ENCODE measurements at places on chromosomes 6 and 20. TPM values are rescaled to one million over a fixed set of nuclear protein-coding genes. Genes with fewer than 3 reads are reported as not detected.
A peak's percentile ranks its signal among the peaks of the same experiment; 100 is the strongest.

Gene NOX3
- total RNA-seq = not detected

- DNase-seq = no peak
These were observed 410.0 kb upstream of the SULF2 start for GRCh38 chr20:48195121-48195870.

GRCh38 chr6:22079783-22080182 lies 217.1 kb downstream of the PRL start:
- DNase-seq = no peak

Gene FBXL4
- 19.7 TPM for total RNA-seq

- DNase-seq = no peak
These were observed 31.5 kb downstream of the CFAP61 start for GRCh38 chr20:20083807-20084206.

- no peak for DNase-seq
These were observed 33.0 kb downstream of the CHRNA4 start for GRCh38 chr20:63328026-63328700.

- DNase-seq = peak; percentile 66
These were observed 36.9 kb downstream of the CRYBG1 start for GRCh38 chr6:106397431-106397830.

Gene PRKN
- 7.9 TPM for total RNA-seq

- DNase-seq = no peak
These were observed 15.6 kb upstream of the PRDM13 start for GRCh38 chr6:99590728-99591672.

DNA sequence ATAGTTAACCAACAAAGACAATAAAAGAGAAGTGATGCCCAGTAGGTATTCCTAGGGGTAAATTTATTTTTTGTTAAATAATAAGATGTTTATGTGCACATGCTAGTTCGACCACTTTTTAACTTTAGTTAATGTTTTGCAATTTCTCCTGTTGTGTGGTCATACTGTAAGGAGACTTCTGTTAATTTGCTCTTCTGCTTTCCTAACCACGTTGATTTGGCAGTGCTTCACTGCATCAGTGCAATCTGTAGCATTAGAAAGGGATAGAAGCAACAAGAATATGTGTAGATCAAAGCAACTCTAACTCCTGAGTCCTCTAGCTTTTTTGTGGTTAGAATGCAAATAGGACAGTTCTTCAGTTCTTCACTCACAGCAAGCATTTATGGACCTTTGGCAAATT lies 13.9 kb downstream of the MYB start:
- DNase-seq = no peak

- no peak for DNase-seq
These were observed 28.6 kb downstream of the ORC3 start for GRCh38 chr6:87618531-87618930.

DNA sequence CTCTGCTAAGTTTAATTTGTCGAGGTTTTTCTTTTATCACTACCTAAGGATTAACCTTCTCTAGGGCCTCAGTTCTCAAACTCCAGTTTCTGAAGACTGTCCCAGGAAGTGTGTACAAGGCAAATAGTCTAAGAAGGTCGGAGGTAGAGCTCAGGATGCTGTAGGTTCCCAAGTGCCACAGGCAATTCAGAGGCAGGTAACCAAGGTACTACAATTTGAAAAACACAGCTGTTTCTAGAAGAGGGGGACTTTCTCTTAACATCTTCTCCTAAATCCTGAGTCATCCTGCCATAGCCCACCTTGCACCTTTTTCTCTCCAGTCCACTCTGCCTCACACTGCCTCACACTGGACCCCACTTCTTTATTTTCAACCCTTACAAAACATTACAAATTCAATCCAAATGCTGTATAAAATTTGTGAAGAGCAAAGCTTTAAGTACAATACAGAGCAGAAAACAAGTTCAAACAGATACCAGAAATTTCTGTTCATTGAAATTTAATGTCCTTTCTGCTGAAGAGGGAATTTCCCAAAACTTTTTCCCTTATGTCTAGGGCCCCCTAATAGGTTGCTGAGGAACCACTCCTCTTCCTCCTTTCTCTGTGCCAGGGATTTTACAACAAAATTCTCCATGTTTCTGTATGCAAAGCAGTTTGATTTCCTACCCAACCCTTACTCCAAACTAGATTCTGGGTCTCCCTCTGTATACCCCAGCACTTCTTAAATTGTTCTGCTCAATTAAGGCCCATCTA lies 43.0 kb downstream of the FRK start:
- DNase-seq = no peak

Gene E2F1
- total RNA-seq = 8.7 TPM

DNA sequence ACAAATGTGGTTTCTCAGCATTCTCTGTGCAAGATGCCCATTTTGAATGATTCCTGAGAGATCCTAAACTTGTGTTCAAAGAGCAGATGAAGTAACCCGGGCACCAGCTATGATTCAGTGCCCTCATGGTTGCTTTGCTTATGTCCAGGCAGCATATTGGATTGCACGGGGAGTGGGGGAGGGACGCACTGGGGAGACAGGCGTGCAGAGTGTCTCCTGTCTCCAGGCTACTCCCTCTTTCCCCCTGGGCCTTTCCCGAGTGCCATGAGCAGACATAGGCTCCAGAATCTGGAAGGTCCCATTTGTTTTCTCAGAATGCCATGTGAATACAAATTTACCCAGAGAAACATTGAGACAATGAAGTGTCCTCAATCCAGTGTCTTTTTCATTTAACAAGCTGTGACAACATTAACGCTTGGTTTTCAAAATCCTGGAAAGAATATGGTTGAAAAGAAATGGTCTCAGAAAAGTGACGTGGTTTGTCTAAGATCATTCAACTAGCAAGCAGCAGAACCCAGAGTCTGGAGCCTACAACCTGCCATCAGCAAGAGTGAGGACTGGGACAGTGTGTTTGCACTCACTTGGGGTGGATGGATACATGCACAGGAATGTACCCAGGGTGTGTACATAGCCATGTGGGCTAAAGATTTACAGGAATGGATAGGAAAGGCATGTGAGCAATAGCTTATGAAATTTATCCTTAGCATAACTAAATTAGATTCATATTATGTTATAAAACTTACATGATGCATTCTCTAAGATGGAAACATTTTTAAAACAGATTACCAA lies 4.2 kb downstream of the SYNDIG1 start:
- DNase-seq = no peak

- DNase-seq = no peak
These were observed 24.8 kb upstream of the EZR start for GRCh38 chr6:158843751-158844683.

DNA sequence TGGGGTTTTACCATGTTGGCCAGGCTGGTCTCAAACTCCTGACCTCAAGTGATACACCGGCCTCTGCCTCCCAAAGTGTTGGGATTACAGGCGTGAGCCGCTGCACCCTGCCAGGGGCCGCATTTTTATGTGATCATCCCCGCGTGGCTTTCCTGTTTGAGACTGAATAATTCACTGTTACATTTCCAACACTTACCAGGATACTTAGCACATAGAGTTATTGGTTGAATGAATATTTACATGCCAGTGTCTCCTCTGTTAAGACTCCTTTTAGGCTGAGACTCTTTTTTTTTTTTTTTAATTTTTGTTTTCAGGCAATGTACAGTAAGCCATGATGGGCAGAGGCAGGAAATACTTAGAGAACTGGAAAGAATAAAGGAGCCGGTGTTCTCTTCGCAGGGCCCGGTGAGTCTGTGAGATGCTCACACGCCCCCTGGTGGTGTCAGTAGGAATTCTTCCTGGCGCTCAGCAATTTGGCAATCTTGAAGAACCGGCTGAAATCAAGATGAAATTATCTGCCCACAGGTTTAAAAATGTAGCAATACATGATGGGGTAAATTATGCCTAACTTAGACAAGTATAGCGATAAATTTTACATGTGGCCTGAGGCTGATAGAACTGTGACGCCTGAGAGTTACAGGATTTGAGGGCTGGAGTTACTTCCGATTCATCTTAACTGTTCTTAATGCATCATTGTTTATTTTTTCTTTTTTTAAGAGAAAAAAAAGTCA lies 7.6 kb upstream of the RNF114 start:
- peak; percentile 90 for DNase-seq

Gene CST4
- total RNA-seq = not detected

DNA sequence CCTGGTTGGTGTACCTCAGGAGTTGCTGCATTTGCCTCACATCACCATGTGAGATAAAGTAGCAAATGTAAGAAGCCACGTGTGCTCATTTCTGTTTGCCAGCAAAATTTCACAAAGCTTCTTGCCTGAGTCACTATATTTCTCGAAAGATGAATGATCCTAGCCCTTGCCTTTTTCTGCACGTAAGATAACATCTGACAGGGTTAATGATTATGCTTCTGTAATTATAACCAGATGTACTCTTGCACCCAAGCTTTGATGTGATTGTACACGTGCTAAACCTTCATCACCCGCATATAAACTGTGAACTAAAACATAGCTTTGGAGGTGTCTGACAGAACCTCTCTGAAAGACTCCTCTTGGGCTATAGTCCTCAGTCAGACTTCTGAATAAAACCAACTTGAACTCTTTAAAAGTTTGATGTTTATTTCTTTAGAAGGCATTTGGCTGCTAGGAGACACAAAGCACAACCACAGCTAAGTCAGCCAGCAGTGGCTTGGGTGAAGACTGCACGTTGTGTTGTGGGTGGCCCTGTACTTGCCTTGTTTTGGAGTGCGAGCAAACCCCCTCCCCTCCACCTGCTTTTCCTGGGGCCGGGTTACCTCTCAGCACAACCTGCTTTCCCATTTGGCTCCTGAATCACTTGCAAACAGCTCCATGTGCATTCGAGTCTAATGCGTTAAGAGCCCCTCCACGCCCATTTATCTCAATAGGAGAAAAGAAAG lies 19.3 kb downstream of the PROKR2 start:
- no peak for DNase-seq

DNA sequence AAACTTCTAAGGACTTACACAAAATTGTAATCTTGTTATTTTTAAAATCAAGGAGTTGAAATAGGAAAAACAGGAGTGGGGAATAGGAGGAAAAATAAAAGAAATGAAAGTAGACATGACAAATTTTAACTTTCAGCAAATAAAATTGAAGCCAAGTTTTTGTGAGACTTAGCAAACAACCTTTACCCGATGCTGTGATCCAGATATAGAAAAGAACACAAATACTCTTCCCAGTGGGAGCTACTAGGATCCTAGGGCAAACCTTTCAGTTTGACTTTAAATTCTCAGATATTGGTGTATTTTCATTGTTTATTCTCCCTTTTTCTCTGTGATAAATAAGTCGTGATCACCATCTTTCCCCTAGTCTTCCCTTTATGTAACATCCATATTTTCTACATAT lies 968.7 kb upstream of the CITED2 start:
- DNase-seq = no peak

Gene SCUBE3
- 10.6 TPM for total RNA-seq

Gene ENPP3
- not detected for total RNA-seq

Gene FUT9
- total RNA-seq = 27.2 TPM

Gene NRSN1
- 6.5 TPM for total RNA-seq

GRCh38 chr6:136737374-136737844 lies 54.9 kb downstream of the MAP3K5 start:
- no peak for DNase-seq

DNA sequence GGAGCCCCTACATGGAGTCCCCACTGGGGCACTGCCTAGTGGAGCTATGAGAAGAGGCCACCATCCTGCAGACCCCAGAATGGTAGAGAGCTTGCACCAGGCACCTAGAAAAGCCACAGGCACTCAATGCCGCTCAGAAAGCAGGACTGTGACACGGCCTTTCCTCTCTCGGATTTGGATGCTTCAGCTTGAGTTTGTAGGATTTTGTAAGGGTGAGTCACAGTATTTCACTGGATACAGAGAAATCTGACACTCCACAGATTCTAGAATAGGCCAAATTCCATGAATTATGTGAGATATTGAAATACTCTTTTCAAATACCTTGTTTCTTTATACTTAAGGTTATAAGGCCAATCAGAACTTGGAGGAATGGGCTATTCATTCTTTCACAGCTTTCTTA lies 424.5 kb downstream of the HTR1B start:
- no peak for DNase-seq

DNA sequence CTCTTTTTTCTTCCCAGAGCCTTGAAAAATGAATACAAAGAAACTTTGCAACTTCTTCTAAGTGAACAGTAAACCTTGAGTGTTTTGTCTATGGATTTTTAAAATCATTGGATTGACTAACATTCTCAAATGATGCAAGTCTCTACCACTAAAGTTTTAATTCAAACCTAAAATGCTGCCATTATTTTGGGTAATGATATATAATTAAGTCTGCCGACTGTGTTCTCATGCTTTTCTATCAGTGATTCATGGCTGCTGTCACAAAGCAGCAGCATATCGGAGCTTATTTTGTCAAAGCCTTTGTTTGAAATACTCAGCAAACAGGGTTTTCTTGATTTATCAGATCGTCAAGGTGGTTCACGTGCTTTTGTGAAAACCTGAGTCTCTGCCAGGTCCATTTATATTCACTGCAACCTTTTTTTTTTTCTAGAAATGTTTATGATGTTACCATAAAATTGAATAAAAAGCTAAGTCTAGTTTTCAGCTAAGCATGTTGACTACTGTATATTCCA lies 96.3 kb downstream of the GJA1 start:
- peak; percentile 67 for DNase-seq

- DNase-seq = peak; percentile 95
These were observed 83.4 kb downstream of the JARID2 start for GRCh38 chr6:15329197-15329671.

DNA sequence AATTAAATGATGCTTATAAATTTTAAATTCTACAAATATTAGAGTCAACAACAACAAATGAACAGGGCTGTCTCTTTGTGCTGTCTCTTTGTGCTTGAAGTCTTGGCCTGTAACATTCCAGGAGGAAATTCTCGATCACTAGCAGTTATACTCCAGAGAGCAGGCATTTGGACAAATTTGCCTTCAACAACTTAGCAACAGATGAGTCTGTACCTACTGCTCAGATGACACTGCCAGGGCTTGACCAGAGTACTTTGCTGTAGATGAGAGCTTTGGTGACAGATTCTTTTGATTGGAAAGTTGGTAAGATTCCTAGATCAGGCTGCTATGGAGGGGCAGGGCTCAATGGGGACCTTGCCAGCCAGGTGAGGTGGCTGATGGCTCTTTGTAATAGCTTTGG lies 217.2 kb downstream of the GRM1 start:
- DNase-seq = no peak

- DNase-seq = no peak
These were observed 6.4 kb downstream of the FYN start for GRCh38 chr6:111866857-111867256.

DNA sequence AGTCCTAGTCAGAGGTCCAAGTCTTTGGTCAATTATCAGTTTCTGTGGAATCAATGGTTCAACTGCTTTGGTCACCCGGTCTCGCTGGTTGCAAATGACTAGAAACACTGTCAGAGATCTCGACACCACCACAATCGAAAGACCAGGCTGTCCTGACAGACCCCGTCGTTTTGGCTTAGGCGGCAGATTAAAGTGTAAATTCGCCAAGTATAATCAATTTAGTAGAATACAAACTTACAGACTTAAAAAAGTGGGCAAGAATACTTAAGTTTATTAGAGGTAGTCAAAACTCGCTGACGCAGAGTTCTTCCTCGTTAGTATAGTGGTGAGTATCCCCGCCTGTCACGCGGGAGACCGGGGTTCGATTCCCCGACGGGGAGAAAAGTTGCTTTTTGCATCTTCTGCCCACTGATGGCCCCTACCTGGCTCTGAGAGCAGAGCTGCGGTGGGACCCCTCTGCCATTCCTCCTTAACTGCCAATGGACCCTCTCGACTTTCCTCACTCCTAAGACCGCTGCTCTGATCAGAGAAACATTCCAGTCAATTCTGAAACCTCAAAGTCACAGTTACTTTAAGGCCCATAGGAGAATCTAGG lies 30.6 kb upstream of the ZNF184 start:
- DNase-seq = peak; percentile 86

Gene VWA7
- not detected for total RNA-seq

Data from umbilical cord (tissue), 2 donors.